Stimulated activated CD8-positive, alpha-beta memory T cell treated with anti-CD3 and anti-CD28 coated beads, Interleukin-15, amount 100 ng/mL, for 1 hour (primary cell): ENCODE measurements at places on chromosomes 11 and 22.

DNA sequence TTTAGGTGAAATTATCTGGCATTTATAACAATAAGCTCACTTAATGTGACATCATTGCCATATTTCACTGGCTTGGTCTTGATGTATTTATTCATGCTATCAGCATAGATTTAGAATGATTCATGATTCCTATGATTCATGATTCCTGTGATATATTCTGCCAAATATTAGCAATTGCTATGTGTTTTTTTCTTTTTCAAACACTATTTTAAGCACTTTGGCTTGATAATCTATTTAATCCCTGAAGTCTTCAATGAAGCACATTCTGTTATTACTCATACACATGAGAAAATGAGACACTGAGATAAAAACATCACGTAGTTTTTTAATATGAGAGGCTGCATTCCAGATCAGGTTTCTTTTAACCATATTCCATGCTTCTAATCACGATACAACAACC lies 78.5 kb downstream of the LUZP2 start:
- no peak for DNase-seq

DNA sequence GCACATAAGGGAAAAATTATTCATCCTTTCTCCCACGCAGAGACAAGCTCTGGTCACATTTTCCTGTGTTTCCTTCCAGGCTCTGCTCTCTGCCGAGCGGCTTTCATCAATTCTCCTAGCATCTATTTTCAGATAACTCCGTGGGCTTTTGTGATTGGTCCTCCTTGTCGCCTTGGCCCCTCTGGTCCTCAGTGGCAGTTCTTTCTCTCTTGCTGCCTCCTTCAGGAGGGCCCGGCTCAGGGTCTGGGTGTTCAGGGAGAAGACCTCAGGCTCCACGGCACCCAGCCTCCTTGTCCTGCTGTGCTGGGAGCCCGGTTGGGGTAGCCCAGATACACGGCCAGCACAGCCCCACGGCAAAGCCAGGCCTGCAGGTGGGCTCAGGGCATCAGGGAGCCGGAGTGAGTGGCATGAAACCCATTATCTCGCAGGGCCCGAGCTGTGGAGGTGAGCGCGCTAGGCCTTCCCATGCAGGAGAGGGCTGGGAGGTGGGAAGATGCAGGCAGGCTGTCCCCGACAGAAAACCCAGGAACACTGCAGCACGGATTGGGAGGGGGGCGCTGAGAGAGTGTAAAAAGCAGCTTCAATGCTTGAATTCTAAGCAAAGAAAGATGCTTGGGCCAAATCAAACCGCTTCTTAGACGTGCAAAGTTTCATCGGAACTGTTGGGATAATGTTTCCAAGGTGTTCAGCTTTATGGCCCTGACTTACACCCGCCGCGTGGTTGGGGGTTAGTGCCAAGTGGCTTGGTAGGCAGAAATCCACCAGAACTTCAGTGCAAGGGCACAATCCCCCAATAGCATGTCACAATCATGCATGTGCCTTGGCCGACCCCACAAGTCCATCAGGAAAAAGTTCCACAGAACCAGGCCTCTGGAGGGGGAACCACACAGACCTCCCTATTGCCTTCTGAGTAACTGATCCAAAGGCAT lies 81.9 kb upstream of the WNT7B start:
- DNase-seq: no peak

DNA sequence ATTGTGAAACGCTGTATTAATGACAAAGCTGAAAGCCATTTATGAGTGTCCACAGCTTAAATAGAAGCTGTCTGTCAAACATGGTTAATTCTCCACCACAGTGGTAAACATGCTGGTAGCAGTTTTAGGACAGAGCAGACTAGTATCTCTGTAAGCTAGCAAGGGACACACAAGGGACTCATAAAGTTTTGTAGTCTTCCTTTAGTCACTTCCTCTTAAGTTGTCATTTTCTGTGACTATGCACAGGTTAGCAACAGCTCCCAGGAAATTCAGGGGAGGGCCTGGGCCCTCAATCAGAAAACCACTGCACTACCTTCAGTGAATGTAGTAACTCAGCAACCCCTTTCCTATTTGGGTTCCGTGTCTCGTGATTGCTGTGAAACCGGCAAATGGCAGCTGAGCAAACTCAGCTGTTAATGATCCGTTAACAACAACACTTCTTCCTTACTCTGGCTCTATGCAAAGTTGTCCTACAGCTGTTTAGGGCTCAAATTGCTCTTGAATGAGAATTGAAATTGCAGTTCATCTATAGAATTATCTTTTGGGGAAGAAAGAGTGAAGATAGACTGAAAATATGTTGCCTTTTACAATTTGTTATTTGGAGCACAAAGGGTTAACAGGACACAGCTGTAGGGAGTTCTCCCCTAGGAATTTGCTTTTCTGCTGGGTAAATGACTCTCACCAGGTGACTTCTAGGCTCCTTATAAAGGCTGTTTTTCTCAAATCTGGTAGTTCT lies at the start of gene MMP26:
Gene MMP26, plus strand, starts transcription at position 731 of the 736 bp plus-strand sequence.
- DNase-seq: no peak

DNA sequence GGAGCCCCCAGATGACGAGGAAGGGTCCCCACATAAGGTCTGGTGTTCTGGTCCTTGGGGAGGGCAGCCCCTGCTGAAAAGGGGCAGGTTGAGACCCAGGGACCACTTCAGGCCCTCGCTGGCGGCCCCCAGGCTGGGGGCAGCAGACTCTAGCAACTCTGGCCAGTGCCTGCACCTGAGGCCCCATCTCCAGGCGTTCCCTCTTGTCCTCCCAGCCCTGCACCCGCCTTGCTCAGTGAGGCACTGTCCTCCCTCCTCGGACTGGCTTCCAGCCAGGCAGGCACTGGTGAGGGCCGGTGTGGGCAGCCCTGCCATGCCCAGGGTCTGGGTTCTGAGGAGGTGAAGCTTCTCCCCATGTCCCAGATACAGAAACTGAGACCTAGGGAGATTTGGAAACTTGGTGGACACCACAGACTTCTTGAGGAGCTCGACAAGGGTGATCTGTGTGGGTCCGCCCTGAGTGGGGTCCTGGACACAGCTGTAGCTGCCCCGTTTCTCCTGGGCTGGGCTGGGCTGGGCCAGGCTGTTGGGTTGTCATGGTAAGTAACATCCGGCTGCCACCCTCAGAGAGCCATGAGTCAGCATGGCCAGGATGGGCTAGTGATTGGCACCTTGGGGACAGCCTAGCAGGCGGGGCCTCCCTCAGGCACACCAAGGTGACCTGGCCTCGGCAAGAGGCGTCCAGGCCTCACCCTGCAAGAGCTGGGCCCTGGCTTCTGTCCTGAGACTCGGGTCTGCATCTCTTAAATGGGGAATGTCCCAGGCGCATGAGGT lies 11.1 kb upstream of the PHLDA2 start:
- no peak for DNase-seq

DNA sequence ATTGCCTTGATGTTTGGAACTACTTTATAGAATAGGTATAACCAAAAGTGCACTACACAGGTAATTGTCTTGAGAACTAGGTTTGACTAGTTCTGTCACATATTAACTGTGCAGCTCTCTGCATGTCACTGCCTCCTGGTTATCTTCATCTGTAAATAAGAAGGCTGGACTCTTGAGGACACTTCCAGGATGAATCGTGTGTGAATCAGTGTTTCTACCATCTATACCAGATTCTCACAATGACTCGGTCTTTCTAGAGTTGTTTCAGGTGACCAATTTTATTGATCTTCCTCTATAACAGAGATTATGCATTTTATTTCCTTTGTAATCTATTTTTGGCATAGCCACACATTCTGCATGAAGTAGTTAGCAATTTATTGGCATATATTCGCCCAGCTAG lies 1181.0 kb upstream of the TENM4 start:
- no peak for DNase-seq

GRCh38 chr22:42341779-42342178 lies 71.3 kb upstream of the TCF20 start:
- no peak for DNase-seq

DNA sequence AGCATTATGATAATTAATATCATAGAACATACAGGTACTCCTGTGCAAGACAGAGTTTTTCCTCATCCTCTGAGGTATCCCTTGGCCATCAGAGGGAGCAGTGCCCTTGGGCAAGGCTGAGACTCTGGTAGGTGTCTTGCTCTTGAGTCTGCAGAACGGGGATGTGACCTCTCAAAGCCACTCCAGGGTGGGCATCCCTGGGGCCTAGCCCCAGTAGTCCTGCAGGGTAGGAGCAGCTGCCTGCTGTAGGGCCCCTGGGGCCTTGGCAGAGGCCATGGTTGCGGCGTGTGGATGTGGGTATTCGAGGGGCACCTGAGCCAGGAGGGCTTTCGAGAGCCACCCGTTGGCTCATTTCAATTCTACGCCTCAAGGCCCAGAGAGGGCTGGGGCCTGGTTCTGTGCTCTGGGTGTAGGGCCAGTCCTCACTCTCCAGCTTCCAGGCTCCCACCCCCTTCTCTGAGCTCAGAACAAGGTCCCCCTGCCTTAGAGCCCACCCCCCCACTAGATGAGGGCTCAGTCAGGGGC lies 7.7 kb upstream of the OMP start:
- DNase-seq: no peak

GRCh38 chr22:24601217-24602104 lies 1.5 kb upstream of the GGT1 start:
- DNase-seq: no peak

GRCh38 chr11:110338684-110339083 lies 42.3 kb upstream of the RDX start:
- DNase-seq: no peak

DNA sequence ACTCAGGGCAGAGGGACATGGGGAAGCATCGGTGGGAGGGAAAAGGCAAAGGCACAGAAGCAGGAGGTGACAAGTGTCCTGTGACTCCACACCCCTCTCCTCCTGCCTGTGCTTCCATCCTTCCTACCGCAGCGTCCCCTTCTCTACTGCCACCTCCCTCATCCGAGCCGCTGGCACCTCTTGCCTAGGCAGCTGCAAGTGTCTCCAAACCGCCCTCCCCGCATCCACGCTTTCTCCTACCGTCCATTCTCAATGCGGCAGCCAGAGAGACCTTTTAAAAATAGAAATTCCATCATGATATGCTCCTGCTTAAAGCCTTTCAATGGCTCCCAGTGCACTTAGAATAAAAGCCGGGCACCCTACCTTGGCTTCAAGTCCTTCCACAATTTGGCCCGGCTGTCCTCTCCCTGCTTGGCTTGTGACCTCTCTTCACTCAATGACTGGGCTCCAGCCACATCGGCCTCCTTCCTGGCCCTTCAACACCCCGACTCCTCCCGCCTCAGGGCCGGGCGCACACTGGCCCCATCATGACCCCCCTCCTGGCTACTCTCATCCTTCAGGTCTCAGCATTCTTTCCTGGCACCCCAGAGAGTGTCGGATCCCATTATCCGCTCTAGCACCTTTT lies 16.5 kb downstream of the LRRC10B start:
- no peak for DNase-seq
